ENCODE measurements at places on chromosomes 2 and 18.
A peak's percentile ranks its signal among the peaks of the same experiment; 100 is the strongest.

DNA sequence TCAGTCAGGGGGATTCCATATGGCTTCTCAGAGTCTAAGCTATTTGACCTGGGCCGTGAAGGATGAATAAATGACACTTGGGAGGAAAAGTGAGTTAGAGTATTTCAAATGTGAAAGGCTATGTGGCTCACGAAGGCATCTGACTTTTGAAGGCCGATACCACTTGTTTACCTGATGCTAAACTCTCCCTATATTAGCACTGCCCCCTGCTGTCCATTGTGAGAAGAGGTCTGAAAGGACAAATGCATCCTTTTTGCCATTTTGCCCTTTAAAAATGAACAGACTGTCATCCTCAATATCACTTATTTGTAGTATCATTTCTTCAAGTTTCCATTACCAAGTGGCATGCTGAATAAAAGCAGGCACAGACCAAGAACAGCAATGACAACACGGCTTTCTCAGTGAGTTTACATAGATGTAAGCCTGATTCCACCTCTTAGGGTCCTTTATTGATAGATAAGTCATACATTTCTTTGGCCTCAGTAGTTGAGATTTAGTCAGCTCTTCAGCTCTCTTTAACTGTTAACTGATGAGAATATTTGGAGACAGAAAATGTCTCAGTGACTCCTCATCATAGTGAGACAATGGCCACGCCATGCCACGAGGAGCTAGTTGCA is 40.1 kb downstream of the DOCK10 start:
- DNase-seq = peak; percentile 67

- DNase-seq = no peak
These were observed 39.2 kb upstream of the ZNF385B start for GRCh38 chr2:179900655-179901054.

GRCh38 chr2:15426606-15427005 is 134.5 kb downstream of the NBAS start:
- DNase-seq = no peak

DNA sequence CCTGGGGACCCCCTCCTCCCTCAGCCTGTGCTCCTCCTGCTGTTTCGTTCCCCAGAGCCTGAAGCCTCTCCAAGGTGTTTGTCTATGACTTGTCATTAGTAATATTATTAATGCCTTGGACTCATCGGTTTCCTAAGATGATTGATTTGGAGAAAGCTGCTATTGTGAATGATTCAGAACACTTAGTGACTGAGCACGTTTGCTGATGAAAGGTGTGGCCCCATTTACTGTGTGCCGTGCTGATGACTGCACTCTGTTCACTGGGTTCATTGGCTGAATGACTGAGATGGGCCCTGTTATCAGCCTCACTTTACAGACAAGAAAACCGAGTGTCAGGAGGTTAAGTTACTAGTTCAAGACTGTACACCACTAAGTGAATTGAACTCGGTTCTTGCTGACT is 111.4 kb downstream of the SPP2 start:
- no peak for DNase-seq

DNA sequence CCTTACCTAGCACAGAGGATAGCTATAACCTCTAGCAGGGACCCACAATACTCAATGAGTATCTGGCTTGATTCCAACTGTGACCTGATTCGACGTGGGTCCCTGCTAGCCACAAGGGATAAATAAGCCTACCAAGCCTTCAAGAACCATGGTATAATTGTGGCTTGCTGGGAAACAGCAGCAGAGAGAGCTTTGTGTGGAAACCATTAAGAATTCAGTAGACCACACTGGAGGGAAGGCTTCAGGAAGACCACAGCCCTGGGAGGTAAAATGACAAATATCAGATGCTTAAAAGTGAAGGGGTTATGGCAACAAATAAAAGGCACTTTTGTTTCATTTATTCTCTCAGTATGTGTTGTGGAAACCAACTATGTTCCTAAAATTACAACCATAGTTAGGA is 82.6 kb upstream of the WIPF1 start:
- no peak for DNase-seq

DNA sequence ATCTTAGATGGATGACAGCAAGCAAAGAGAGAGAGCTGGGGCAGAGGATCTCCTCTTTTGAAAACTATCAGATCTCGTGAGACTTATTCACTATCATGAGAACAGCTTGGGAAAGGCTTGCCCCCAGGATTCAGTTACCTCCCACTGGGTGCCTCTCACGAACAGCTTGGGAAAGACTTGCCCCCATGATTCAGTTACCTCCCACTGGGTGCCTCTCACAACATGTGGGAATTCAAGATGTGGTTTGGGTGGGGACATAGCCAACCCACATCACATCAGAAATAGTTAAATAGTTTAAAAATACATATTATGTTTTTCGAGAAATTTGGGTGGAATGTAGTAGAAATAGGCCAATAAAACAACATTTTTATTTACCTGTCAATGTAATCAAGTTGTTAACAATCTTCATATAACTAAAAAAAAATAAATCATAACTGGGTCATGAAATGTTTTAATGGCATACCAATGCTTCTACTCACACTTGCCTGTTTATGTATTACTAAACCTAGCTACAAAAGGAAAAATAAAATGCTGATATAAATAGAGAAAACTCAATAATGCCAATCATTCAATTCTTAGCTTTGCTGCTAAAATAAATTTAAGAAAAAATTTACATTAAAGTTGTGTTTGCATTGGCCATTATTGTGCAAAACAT is 608.9 kb downstream of the SUCLG1 start:
- no peak for DNase-seq

- DNase-seq = no peak
These were observed 158.0 kb downstream of the EN1 start for GRCh38 chr2:118689456-118689855.

GRCh38 chr2:162343492-162343823 is 474 bp upstream of the GCA start:
- no peak for DNase-seq

- DNase-seq = no peak
These were observed 95.3 kb upstream of the GLS start for GRCh38 chr2:190785334-190785733.

DNA sequence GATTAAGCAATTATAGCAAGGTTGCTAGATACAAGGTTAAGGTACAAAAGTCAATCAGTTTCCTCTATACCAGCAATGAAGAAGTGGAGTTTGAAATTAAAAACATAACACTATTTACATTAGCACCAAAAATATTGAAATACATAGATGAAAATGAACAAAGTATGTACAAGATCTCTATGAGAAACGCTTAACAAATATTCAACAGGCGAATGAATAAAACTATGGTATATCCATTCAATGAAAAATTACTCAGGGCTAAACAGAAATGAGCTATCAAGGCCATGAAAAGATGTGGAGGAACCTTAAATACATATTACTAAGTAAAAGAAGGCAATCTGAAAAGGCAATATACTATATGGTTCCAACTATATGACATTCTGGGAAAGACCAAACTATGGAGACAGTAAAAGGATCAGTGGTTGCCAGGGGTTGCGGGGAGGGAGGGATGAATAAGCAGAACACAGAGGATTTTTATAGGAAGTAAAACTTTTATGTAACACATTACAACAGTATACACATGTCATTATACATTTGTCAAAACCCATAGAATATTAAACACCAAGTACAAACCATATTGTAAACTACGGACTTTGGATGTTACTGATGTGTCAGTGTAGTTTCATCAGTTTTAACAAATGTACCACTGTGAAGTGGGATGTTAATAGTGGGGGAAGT is 62.1 kb downstream of the RMDN2 start:
- DNase-seq = no peak

DNA sequence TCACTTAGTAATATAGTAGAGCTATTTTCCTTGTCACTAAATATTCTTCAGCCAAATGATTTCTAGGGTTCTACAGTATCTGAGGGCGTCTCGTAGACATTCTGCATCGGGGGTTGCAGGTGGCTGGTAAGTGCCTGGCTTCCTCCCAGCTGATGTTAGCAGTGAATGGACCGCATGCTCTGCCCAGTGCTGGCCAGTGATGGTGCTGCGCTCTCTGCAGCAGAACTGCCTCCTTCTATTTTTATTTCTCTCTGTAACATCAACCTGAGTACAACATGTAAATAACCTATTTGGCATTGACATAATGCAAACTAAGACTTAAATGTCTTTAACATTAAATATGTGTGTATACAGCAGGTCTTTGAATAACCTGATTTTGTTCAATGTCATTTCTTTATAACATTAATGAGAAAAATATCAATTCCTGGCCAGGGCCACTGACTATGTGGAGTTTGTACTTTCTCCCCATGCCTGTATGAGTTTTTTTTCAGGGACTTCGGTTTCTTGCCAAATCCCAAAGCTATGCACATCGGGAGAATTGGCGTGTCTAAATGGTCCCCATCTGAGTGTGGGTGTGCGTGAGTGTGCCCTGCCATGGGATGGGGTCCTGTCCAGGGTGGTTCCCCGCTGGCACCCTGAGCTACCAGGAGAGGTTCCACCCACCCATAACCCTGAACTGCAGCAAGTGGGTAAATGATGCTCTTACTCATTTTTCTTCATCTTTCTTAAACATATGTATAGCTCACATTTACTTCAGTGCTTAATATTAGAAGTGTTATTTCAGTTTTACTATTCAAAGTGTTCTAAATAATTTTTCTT is 278.2 kb upstream of the EPAS1 start:
- DNase-seq = no peak

DNA sequence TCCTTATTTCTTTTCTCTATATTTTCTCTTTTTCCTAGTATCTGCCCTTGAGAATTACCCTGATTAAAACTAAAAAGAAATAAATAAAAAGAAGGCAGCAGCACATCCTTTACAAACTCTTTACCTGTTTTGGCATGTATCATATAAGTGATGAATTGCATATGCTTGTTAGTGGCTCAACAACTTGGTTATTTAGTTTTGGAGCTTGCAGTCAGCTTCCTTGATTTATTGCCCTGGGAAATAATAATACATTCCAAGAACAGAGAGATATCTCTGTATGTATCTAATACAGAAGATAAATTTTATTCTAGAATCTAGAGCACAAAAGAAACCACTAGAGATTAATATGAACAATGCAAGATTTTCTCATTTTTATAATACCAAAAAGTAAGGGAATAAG is 139.8 kb upstream of the ZC3H15 start:
- DNase-seq = no peak

DNA sequence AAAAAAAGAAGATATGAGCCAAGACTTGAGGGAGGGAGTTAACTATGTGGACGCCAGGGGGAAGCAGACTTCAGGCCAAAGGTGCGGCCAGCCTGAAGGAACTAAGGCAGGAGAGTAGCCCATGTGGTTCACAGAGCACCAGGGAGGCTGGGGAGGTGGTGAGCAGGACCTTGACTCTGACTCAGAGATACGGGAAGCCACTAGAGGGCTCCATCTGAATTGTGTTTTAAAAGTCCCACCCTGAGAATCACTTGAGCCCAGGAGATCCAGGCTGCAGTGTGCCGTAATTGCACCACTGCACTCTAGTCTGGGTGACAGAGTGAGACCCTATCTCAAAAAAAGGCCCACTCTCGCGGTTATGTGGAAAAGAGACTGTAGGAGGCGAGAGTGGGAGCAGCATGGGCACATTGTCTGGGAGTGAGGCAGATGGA is 12.3 kb downstream of the CEP192 start:
- DNase-seq = no peak

DNA sequence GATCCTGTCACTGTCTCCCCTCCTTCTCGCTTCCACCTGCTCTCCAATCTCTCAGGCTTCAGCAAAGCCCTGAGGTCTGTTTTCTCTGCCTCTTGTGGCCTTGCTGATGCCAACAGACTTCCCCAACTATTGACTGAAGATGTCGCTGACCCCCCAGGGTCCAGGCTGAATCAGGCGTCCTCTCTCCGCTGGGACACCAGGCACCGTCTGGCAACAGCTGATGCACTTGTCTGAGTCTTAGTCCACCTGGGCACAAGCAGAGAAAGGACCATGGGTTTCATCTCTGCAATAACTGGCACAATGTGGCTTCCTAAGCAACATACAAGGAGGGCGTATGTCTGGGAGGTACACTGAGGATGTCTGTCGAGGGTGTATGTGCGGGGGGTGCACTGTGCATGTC is 248.7 kb upstream of the MYT1L start:
- no peak for DNase-seq

- DNase-seq = no peak
These were observed 62.1 kb downstream of the GLS start for GRCh38 chr2:190942697-190943096.

- DNase-seq = no peak
These were observed 3.9 kb upstream of the PXDN start for GRCh38 chr2:1748176-1748740.

- DNase-seq = no peak
These were observed 225.5 kb upstream of the TMEM200C start for GRCh38 chr18:6120820-6121279.

DNA sequence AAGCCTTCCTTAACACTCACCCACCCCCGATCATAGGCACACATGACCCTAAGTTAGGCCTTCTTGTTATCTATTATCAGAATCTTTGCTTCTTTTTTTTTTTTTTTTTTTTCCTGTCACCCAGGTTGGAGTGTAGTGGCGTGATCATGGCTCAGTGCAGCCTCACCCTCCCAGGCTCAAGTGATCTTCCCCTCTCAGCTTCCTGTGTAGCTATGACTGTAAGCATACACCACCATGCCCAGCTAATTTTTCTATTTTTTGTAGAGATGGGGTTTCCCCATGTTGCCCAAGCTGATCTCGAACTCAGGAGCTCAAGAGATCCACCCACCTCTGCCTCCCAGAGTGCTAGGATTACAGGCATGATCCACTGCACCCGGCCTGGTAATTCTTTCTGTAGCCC is 328.7 kb downstream of the NR4A2 start:
- DNase-seq = no peak

- DNase-seq = no peak
These were observed 17.7 kb downstream of the GULP1 start for GRCh38 chr2:188309364-188309763.

DNA sequence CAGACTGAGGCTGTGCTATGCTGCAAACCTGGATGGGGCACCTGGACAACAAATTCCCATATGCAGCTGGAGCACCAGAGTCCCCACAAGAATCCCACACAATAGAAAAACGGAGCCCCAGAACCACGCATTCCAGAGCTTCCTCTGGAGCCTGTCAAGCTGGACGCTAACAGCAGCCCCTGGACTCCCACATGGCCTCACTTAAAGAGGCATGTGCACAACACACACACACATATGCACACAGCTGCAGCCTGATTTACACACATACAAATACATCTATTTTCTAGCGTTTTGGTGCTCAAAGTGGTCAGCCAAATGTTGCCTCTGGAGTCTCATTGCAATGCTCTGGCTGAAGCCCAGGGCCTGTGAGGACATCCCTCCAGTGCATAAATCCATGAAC is 632.7 kb upstream of the ID2 start:
- DNase-seq = no peak

GRCh38 chr2:50347358-50348044 is 684.4 kb downstream of the NRXN1 start:
- DNase-seq = peak; percentile 28

GRCh38 chr18:65049586-65049985 is 701.2 kb upstream of the CDH7 start:
- DNase-seq = no peak

DNA sequence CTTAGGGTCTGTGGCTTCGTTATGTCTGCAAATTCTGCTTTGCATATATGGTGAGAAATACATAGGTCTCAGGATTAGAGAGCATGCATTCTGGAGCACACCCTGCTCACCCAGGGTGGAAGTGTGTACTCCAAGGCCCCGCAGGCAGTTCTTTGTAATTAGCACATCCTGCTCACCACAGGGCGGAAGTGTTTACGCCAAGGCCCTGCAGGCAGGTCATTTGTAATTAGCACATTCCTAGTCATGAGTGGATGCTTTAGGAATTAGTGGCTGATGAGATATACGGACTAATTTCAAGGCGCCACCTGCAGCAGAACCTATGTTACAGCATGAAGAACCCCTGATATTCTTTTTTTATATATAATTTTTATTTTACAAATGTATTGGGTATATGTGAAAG is 4.2 kb downstream of the ALLC start:
- DNase-seq = no peak

- no peak for DNase-seq
These were observed 87.4 kb downstream of the EML4 start for GRCh38 chr2:42256505-42256904.
